ENCODE measurements at places on chromosomes 4 and X. TPM values are rescaled to one million over a fixed set of nuclear protein-coding genes. Genes with fewer than 3 reads are reported as not detected.

DNA sequence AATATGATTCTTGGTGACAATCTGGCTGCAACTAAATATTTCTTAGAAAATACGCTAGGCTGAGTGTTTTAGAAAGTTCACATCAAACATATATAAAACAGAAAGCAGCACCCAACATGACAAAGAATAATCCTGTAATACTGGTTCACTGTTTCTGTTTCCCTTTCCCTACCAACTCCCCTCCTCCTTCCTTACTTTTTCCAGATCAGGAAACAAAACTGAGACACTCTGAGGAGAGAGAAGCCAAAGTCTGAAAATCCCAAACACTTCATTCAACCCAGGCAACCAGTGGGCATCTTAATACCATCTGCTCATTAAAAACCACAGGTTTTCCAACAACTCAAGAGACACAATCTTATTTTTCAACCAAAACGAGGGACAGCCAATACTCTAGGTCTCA, 160.4 kb upstream of the MAP3K15 start:
- no peak for DNase-seq

GRCh38 chr4:115883847-115884246, 770.4 kb upstream of the NDST4 start:
- no peak for DNase-seq

- no peak for DNase-seq
Measured at GRCh38 chr4:112060212-112060611, 85.0 kb upstream of the FAM241A start.

GRCh38 chr4:139011225-139011950, 4.2 kb upstream of the NOCT start:
- DNase-seq, result no peak

GRCh38 chr4:37437163-37437562, 192.6 kb downstream of the NWD2 start:
- no peak for DNase-seq

GRCh38 chr4:83535520-83536361, at the start of gene GPAT3:
GPAT3 (plus strand) TSS chr4:83536108; CDS start chr4:83536623, 515 bp downstream.
- DNase-seq, result peak; percentile 82

SHISA3 gene
- not detected for total RNA-seq

DNA sequence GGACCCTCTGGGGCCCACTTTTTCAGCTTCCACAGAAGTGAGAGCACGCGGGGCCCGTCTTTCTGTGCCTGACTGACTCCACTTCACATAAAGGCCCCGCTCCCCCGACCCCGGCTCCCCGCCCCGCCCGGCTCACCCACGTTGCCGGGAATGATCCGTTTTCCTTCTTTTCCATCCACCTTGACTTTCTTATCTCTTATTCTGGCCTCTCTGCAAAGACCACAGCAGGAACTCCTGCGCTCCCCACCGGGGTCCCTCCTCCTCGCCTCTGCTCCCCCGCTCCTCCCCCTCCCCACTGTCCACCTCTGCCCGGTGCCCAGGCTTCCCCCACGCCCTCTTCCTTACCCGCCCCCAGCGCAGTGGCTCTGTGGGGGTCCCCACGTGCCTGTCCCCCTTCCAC, 54.2 kb upstream of the CLDN24 start:
- no peak for DNase-seq

DNA sequence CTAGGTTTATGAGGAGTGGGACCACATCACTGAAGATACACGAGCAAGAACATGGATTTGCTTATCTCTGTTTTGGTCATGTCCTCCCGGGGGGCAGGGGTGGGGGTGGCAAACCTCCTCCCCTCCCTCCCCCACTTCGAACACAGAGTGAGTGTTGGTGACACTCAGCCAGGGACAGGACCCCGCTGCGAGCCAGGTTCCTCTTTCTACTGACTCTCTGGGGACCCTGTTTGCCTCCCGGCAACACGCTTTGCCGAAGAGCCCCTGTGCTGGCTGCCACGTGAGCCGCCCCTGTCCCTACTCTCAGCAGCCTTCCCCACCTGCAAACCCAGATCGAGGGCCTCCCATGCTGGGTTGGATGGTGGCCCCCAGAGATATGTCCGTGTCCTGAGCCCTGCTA, 34.7 kb downstream of the P2RY8 start:
- no peak for DNase-seq

DNA sequence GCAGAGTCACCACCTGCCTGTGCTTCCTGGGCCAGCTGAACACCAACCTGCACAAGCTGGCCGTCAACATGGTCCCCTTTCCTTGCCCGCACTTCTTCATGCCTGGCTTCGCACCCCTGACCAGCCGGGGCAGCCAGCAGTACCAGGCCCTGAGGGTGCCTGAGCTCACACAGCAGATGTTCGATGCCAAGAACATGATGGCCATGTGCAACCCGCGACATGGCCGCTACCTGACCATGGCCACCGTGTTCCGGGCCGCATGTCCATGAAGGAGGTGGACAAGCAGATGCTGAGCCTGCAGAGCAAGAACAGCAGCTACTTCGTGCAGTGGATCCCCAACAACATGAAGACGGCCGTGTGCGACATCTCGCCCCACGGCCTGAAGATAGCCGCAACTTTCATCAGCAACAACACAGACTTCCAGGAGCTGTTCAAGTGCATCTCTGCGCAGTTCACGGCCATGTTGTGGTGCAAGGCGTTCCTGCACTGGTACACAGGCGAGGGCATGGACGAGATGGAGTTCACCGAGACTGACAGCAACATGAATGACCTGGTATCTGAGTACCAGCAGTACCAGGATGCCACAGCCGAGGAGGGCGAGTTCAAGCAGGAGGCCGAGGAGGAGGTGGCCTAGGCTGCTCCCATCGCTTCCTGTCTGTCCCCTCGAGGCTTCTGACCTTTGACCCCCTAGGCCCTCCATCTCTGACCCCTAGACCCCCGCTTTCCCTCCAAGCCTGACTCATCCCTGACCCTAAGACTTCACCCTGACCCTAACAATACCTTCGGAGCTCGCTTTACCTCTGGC, 170.3 kb downstream of the THOC2 start:
- DNase-seq, result no peak

LINC00632 gene
- 0.47 TPM for total RNA-seq

DNA sequence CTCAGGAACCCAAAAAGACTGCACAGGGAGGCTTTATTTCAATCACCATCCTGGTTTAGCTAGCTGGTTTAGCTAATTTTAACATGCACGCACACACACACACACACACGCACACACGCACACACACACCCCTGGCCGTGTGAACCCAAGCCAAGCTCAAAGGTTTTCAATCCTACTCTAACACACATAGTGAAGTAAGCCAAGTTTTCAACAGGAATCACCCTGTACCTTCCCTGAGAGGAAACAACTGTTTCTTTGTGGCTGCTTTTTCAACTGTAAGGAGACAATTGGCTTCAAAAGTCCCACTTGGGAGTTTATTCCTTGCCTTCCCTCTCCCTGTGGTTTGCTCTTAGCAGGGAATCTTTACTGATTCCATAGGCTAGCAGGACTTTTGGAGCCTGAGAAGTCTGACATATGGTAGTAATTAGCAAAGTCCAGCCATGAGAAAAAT, 98.9 kb upstream of the BMP3 start:
- DNase-seq, result no peak

MAGEA2B gene
- total RNA-seq, result 40.7 TPM

DNA sequence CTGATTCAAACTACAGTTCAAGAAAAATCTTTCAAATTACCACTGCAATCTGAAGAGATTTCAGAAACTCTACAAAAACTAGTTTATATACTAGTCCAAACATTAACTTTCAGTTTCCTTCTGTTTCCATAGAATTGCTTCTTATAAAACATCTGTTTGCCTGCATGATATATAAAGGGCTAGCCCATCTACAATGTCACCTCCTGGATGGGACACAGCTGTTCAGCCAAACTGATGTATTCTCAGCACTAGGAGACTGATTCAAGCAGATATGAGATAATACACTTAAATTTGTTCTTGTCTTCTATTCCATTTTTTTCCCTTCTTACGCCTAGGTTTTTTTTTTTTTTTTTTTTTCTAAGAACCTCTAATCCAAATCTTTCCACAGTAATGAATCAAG, 1569.7 kb upstream of the IGFBP7 start:
- no peak for DNase-seq

DNA sequence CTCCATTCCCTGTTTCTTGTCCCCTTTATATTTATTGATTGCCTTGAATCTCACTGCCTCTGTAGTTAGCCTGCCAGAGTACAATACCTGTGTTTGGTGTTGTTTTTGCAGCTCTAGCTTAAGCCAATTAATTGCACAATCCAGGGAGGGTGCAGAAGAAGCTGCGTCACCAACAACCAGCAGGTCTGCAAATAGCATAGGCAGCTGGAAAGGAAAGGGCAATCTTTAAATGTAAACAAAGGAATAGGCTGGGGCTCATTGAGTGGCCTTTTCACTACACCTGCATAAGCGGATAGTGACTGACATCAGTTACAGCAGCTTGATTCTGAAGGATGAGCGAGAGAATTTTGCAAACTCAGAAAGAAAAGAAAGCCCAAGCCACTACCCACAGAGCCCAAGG, 106.8 kb upstream of the RAI2 start:
- DNase-seq, result no peak

FAM236D gene
- not detected for total RNA-seq

GRCh38 chrX:20382518-20383297, 116.0 kb upstream of the RPS6KA3 start:
- DNase-seq, result no peak

PCDH11X gene
- total RNA-seq, result not detected

IL1RAPL1 gene
- total RNA-seq, result 0.04 TPM

DNA sequence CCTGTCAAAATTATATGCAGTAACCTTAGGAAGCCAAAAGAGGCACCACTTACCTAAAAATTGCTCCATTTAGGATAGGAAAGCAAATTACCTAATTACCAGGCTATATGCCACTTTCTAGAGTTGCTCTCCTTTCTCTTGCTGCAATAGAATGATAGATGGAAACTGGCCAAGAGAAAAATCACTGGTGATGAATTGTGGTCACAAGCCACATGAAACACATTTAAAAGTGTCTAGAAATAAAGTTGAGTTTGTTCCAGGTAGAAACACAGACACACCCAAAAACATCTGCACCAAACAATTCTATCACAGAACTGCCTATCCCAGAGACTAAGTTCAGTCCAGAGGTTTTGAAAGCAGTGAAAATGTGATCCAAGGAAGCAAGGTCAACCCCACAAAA, 337.7 kb downstream of the PCDH19 start:
- no peak for DNase-seq

DNA sequence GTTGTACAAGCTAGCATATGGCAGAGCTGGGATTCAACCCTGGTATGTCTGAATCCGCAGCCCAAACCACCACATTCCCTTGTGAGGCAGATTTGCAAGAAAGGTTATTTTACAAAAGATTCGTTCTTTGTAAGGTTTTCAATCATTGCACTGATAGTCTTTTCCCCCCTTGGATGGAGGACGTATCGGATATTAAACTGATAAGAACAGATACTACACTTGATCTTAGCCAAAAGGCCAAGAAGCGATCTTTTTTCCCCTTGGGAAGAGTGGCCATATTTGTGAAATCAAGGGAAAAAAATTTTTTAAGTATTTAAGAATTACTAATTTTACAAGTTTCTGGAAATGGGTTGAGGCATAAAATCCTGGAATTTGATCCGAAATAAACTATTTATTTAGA, 34.4 kb upstream of the MSMO1 start:
- DNase-seq, result no peak

GRCh38 chr4:67694662-67695061, 6.3 kb downstream of the UBA6 start:
- DNase-seq, result no peak

ZNF280C gene
- 4.5 TPM for total RNA-seq

DNA sequence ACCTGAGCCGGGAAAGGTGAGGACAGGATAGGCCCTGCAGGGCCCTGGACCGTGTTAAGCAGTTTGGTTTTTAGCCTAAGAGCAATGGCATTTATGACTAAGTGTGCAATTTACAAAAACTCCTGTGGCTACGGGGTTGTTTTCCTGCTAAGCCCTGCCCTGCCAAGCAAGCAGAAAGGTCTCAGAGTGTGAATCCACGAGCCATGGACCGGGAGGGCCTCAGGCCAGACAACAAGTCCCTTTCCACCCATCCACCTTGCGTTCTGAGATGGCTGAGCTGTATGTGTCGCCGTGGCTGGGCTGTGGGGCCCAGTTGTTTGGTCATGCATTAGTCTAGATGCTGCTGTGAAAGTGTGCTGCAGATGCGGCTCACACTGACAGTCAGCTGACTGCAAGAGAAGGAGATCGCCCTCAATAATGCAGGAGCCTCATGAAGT, 33.9 kb upstream of the AFAP1 start:
- DNase-seq, result no peak

FGG gene
- total RNA-seq, result 1.9 TPM

PPBP gene
- total RNA-seq, result not detected

- no peak for DNase-seq
Measured at GRCh38 chrX:105451401-105451800, 230.9 kb upstream of the TEX13A start.

DNA sequence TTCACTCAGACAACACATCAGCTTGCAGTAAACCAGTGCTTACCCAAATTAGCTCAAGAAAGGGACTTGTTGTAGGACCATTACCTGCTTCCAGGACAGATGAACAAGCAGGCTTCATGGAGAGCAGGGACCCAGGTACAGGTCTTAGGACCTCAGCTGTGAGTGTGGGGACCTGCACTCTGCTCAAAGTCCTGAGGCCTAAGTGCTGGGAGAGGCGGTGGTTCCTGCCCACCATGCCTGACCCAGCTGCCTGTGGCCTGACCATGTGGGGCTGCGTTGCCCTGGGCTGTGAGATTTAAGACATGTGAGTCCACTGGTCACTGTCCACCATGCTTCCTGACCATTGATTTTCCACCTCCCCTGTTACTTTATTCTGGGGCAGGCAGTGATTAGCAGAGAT, 140.2 kb downstream of the DCLK2 start:
- no peak for DNase-seq

CLIC2 gene
- total RNA-seq, result 48.7 TPM

DNA sequence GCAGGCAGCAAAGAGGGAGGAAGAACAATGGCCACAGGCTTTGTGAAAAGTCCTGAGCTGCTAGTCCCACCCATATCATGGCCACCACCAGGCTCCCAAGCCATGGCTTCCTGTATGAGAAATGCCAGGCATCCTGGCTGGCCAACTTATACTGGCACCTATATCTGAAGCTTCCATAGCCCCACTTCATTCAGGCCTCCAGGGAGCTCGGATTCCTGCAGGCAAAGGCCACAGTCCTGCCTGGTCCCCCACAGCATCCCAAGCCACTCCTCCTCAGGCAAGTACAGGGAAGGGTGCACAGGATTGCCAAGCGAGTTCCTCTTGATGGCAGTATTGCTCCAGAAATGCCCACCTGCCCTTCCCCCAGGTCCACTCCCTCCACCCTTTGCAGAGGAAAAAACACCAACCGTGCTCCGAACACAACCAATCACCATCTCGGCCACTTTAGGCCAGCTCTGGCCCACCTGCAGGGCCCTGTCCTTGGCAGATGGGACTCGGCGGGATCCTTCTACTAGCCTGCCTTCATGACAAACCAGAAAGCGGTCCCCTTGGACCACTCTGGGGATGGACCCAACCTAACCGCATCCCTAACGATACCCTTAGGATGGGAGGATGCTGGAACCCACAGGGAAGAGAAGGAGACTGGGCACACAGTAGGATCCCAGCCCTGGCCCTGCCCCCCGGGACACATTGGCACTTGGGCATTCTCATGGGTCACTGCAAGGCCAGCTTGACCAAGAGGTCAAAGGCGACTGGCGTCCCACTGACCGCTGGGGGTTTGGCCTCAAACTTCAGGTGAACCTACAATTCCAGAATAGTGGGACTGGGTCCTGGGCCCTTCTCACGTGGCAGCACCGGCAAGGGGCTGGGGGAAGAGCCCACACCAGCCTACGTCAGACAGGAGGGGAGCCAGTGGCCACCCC, 220.4 kb upstream of the AGTR2 start:
- no peak for DNase-seq
